T-helper 9 cell (primary cell): ENCODE measurements at places on chromosomes 5 and 9.

- DNase-seq, result no peak
Observed at GRCh38 chr5:68134033-68134668, 81.4 kb upstream of the PIK3R1 start.

DNA sequence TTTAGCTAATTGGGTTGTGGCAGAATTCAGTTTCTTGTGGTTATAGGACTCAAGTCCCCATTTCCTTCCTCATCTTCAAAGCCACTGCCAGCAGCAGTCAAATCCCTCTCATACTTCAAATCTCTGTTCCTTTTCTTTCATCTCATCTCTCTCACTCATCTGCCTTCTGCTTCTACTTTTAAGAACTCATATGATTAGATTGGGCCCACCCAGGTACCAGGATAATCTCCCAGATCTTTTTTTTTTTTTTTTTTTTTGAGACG, 8.0 kb upstream of the REEP5 start:
- no peak for DNase-seq

DNA sequence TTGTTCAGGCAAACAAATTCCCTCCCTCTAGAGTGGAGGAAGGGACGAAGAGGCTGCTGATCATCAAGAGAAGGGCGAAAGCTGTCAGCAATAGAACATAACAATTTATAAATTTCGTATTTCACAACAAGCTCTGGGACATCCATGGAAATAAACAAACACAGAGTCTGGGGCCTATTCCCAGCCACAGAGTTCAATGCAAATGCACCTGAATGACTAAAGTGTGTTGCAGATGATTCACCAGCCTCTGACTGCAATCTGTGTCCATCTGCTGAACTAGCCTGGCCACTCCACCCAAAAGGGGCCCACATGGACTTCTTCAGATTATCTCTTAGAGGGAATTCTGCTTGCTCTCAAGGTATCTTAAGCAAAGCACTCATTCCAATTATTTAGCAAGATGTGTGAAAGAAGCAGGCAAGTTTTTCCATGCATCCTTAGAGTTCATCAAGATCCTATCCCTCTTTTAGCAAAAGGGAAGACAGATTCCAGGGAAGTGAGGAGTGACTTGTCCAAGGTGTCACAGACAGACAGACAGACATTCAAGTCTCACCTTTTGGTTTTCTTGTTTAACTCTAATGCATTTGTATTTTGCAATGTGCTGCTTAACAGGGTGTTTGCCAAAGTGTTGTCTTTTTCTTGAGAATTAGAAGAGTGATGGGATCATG, 307.8 kb upstream of the PAPPA start:
- no peak for DNase-seq

DNA sequence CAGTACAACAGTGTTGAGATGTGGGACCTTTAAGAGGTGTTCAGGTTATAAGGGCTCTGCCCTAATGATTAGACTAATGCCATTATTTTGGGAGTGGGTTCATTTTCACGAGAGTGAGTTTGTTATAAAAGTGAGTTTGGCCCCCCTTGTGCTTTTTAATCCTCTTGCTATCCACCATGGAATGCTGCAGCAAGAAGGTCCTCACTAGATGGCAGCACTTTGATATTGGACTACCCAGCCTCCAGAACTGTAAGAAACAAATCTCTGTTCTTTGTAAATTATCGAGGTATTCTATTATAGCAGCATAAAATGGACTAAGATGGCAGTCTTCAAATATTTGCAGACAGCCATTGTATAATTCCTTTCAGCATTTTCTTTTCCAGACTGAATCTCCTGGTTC, 212.4 kb downstream of the LRRC70 start:
- no peak for DNase-seq

DNA sequence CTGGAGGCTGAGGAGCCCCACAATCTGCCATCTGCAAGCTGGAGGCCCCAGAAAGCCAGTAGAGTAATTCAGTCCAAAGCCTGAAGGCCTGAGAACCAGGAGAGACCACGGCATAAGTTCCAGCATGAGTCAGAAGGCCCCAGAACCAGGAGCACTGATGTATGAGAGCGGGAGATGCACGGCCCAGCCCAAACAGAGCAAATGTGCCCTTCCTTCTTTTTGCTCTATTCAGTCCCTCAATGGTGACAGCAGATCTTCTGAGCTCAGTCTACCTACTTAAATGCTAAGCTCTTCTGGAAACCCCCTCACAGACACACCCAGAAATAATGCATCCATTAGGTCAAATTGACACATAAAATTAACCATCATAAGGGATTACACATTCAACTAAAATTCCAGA, 277.6 kb downstream of the ATPSCKMT start:
- DNase-seq, result no peak

DNA sequence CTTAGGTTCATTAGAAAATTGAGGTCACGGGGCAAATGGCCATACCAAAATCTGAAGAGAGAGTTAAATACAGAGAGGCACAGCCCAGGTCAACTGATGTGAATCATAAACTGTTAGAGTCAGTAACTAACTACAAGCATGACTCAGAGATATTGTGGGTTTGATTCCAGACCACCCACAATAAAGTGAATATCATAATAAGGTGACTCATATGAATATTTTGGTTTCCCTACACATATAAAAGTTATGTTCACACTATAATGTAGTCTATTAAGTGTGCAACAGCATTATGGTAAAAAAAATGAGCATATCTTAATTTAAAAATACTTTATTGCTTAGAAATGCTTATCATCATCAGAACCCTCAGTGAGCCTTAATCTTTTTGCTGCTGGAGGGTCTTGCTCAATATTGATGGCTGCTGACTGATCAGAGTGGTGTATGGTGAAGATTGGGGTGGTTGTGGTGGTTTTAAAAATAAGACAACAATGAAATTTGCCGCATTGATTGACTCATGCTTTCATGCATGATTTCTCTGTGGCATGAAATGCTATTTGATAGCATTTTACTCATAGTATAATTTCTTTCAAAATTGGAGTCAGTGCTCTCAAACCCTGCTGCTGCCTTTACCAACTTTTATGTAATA, 53.1 kb upstream of the EDIL3 start:
- no peak for DNase-seq
